NCI-H460 (cell line): ENCODE measurements at places on chromosomes 3 and 15. TPM values are rescaled to one million over a fixed set of nuclear protein-coding genes. Genes with fewer than 3 reads are reported as not detected.

OCA2 gene
- total RNA-seq = 0.40 and 0.81 TPM in 2 replicates

SLCO2A1 gene
- total RNA-seq = not detected in 2 replicates

LDHAL6B gene
- not detected in 2 replicates for total RNA-seq

ZNF717 gene
- total RNA-seq = 7.3 and 10.8 TPM in 2 replicates

UPK1B gene
- not detected in 2 replicates for total RNA-seq

POPDC2 gene
- total RNA-seq = 0.38 TPM in 1 of 2 replicates, not detected in the other

PLA2G4E gene
- not detected in 2 replicates for total RNA-seq

AMT gene
- total RNA-seq = 0.20 and 0.50 TPM in 2 replicates

GATA2 gene
- 7.0 and 7.1 TPM in 2 replicates for total RNA-seq

CRABP1 gene
- total RNA-seq = 0.25 TPM in 1 of 2 replicates, not detected in the other

AGTR1 gene
- total RNA-seq = 0.10 TPM in 1 of 2 replicates, not detected in the other

ISL2 gene
- 6.2 and 6.8 TPM in 2 replicates for total RNA-seq

FBXW12 gene
- total RNA-seq = not detected in 2 replicates

GALNT15 gene
- 0.07 and 0.09 TPM in 2 replicates for total RNA-seq

RBMS3 gene
- total RNA-seq = 25.8 and 29.6 TPM in 2 replicates

GABRR3 gene
- total RNA-seq = not detected in 2 replicates

CAMP gene
- not detected in 2 replicates for total RNA-seq

RYR3 gene
- total RNA-seq = not detected in 2 replicates

MAGEL2 gene
- not detected in 2 replicates for total RNA-seq

SLC28A1 gene
- total RNA-seq = not detected in 2 replicates

P2RY14 gene
- total RNA-seq = not detected in 2 replicates

NRG4 gene
- total RNA-seq = 18.5 and 19.5 TPM in 2 replicates

IFT57 gene
- total RNA-seq = 35.4 and 44.4 TPM in 2 replicates

SCAANT1 gene
- total RNA-seq = not detected in 2 replicates

CCR8 gene
- total RNA-seq = not detected in 2 replicates

TMEM212 gene
- total RNA-seq = not detected in 2 replicates

RFT1 gene
- 23.5 and 26.8 TPM in 2 replicates for total RNA-seq

STRA6 gene
- 0.17 and 0.29 TPM in 2 replicates for total RNA-seq

KCNAB1 gene
- not detected in 2 replicates for total RNA-seq

GPR149 gene
- not detected in 2 replicates for total RNA-seq

GUCA1C gene
- not detected in 2 replicates for total RNA-seq

DGKG gene
- 14.5 and 17.5 TPM in 2 replicates for total RNA-seq

DAZL gene
- 1.8 TPM in 2 replicates for total RNA-seq
